ENCODE measurements at places on chromosomes 13 and 19. TPM values are rescaled to one million over a fixed set of nuclear protein-coding genes. Genes with fewer than 3 reads are reported as not detected.

Gene SUGP1
- total RNA-seq, result 64.7 TPM

- DNase-seq, result no peak
- H3K27ac ChIP-seq, result no peak overlapping the region
These were observed 183.1 kb downstream of the LHFPL6 start for GRCh38 chr13:39419876-39420275.

DNA sequence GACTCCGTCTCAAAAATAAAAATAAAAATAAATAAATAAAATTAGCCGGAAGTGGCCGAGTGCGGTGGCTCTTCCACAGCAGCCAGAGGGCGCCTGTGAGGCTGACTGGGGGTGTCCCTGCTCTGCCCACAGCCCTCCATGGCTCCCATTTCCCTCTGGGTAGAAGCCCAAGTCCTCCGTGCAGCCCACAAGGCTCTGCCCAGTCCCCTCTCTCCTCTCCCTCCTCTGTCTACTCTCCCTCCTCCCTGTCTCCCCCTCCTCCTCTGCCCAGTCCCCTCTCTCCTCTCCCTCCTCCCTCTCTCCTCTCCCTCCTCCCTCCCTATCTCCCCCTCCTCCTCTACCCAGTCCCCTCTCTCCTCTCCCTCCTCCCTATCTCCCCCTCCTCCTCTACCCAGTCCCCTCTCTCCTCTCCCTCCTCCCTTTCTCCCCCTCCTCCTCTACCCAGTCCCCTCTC lies 20.4 kb downstream of the MISP start:
- no peaks in the 10 kb centered on the region for H3K4me1 ChIP-seq
- H3K27me3 ChIP-seq, result no peaks in the 10 kb centered on the region
- no peak overlapping the region for H3K27ac ChIP-seq

DNA sequence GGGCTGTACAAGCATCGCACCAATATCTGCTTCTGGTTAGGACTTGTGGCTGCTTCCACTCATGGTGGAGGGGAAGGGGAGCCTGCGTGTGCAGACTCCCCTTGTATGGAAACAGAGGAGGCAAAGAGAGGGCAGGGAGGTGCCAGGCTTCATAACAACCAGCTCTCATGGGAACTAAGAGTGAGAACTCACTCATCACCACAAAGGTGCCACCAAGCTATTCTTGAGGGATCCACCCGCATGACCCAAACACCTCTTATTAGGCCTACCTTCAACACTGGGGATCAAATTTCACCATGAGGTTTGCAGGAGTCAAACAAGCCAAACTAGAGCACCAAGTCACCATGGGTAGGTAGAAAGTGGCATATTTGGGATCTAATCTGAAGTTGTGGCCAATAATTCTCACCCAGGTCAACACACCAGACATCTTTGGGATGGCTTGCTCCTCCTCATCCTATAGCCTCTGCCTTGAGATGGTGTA lies 46.4 kb downstream of the RUBCNL start:
- H3K27me3 ChIP-seq, result no peaks in the 10 kb centered on the region
- no peak for DNase-seq
- H3K36me3 ChIP-seq, result no peaks in the 10 kb centered on the region
- no peak overlapping the region for H3K27ac ChIP-seq
- H3K4me3 ChIP-seq, result no peak overlapping the region

GRCh38 chr13:91242652-91243051 lies 104.8 kb upstream of the MIR17HG start:
- no peak overlapping the region for H3K4me3 ChIP-seq
- H3K36me3 ChIP-seq, result no peaks in the 10 kb centered on the region
- no peaks in the 10 kb centered on the region for H3K27me3 ChIP-seq
- H3K4me1 ChIP-seq, result no peaks in the 10 kb centered on the region
- DNase-seq, result no peak

DNA sequence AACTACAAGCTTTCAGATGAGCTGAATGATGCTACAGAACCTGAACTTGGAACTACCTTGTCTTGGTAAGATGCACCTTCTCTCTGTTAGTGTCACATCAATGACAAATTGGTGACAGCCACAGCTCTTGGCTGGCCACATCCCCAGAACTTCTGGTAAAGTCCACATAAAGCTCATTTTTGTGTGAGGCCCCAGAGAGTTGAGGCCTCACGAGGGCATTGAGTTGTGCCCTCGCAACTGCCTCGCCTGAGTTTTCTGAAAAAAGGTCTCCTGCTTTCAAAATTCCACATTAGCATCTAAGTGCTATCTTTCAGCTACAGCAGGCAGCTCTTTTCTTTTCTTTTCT lies 42.6 kb downstream of the MRPL57 start:
- H3K4me1 ChIP-seq, result no peaks in the 10 kb centered on the region
- no peaks in the 10 kb centered on the region for H3K27me3 ChIP-seq
- H3K4me3 ChIP-seq, result no peak overlapping the region
- H3K36me3 ChIP-seq, result no peaks in the 10 kb centered on the region
- no peak for DNase-seq
- H3K27ac ChIP-seq, result no peak overlapping the region

DNA sequence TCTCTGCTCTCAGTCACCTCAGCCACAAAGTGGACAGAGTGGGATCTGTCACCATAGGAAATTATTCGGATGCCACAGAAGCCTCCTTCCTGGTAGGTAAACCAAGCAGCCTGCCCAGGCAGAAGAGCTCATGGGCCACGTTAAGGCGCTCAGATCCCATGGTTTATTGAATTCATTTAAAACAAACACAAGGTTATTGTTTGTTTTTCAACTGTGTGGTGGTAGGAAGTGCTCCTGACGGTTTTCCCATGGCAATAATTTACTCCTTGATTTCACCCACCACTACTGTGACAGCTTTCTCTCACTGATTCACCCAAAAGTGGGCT lies 14.4 kb downstream of the BCAM start:
- no peak for DNase-seq
- H3K27me3 ChIP-seq, result no peaks in the 10 kb centered on the region
- no peaks in the 10 kb centered on the region for H3K36me3 ChIP-seq
- no peak overlapping the region for H3K27ac ChIP-seq

DNA sequence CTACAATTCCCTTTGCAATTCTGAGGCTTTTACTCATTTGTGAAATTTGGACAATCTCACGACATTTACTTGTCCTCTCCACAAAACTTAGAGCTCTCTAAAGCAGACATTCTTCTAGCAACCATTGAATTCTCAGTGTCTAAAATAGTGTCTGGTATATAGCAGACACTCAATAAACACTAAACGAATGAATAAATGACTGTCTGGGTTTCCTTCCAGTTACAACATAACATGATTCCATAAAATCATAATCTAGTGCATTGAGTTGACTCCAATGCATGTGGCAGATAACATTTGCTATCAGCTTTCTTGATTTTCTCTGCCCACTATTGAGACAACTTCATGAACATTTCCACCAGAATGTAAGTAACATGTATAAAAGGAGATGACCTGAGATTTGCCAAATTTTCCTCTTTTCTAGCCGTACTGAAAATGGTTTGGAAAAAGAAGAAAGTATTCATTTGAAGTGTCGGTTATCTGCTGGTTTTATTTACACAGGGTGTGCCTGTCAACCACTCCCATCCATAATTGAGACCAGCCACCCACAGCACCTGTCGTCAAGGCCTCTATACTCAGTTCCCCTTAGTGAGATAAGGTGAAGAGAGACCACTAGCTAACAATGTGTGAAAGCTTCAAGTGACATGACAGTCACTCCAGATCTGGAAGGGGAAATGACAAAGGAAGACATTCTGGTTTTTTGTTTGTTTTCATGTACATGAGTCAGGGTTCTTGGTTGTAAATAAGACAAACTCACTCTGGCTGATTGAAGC lies 4.8 kb upstream of the SERP2 start:
- H3K27ac ChIP-seq, result no peak overlapping the region
- no peaks in the 10 kb centered on the region for H3K36me3 ChIP-seq
- no peak for DNase-seq
- no peaks in the 10 kb centered on the region for H3K27me3 ChIP-seq
- H3K4me1 ChIP-seq, result no peaks in the 10 kb centered on the region
